HFFc6 (cell line): ENCODE measurements at places on chromosomes 6 and 20.

- DNase-seq: no peak
These were observed 24.6 kb downstream of the KDM1B start for GRCh38 chr6:18179770-18180356.

DNA sequence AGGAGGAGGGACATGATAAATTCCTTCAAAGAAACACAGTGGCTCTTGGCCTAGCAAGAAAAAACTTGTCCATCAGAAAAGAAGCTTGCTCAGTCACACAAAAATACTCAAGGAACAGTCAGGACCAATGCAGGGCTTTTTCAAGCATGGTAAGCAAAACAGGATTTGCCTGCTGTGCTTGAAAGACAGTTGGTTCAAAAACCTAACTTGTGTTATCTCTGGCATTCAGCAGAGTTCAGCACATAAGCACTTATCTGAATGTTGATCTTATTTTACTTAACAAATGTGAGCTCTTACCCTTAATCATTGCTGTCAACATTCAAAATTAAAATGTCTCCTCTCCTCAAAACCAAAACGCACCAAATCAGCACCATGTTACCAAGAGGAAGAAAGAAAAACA lies 38.3 kb downstream of the ATG5 start:
- DNase-seq: no peak

GRCh38 chr20:49326026-49326425 lies 48.2 kb upstream of the ZNFX1 start:
- peak; percentile 53 for DNase-seq

GRCh38 chr6:111242452-111242851 lies 155.1 kb downstream of the SLC16A10 start:
- DNase-seq: peak; percentile 72

GRCh38 chr6:107506145-107506544 lies 16.2 kb downstream of the SOBP start:
- no peak for DNase-seq

GRCh38 chr6:27517928-27518787 lies 45.3 kb upstream of the ZNF184 start:
- DNase-seq: no peak

DNA sequence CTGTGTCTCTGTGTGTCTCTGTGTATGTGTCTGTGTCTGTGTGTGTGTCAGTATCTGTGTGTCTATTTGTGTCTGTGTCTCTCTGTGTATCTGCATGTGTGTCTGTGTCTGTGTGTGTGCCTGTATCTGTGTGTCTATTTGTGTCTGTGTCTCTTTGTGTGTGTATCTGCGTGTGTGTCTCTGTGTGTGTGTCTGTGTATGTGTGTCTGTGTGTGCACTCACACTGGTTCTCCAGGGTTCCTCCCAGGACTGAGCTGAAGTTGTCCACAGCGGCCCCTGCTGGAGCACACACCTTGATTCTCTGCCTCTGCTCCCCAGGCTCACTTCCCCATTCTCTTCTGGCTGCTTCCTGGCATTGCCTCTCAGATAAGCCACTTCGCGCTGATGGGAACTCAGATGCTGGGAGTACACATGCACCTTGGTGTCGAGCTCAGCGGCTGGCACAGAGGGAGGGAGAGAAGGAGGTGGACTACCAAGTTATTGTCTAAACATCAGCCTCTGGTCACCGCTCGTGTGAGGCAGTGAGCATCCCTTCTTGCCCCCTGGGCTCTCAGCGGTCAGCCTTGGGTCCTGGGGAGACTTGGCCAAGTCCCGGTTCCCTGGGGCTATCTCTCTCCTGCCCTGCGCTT lies 104.9 kb upstream of the NXT1 start:
- DNase-seq: no peak

GRCh38 chr6:117502580-117502979 lies 20.1 kb downstream of the DCBLD1 start:
- no peak for DNase-seq

- peak; percentile 31 for DNase-seq
These were observed at the start of gene B4GALT5 for GRCh38 chr20:49713753-49714712. Gene B4GALT5, minus strand, starts transcription at chr20:49713878. Its CDS starts 188 bp downstream, at chr20:49713690.

- peak; percentile 56 for DNase-seq
These were observed 9.0 kb upstream of the PLCB4 start for GRCh38 chr20:9059931-9060330.

DNA sequence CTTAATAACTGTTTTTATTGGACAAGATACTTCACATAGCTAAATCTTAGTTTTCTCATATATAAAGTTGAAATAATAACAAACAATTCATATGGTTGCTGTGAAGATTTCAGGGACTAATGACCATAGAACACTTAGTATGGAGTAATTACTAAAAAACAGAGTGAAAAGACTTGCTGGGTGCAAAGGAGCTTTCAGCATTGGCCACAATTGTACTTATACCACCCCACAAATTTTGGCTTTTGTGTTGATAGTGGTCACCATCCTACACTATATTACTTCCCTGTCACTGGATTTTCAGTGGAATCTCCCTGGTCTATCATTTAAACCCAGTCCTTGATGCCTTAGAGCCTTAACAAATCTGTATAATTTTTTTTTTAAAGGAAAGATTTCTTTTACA lies 398.6 kb upstream of the EPHA7 start:
- no peak for DNase-seq

DNA sequence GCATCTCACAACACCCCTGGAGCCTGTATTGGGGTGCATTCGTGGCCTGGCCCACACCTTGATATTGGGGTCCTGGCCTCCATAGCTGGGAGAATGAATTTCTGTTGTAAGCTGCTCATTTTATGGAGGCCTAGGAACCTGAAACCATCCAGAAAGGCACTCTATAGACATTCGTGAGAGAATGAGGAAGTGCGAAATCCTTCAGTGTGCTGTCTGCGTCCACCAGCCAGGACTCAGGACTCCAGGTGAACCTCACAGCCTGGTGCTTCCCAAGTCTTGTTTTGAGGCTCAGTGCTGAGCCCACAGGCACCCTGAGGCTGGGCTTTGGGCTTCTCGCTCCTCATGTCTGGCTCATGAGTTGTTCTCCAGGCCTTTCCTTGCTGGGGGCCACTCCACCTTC lies 11.9 kb upstream of the RBBP8NL start:
- no peak for DNase-seq

GRCh38 chr20:11376420-11376819 lies 541.3 kb upstream of the BTBD3 start:
- no peak for DNase-seq

DNA sequence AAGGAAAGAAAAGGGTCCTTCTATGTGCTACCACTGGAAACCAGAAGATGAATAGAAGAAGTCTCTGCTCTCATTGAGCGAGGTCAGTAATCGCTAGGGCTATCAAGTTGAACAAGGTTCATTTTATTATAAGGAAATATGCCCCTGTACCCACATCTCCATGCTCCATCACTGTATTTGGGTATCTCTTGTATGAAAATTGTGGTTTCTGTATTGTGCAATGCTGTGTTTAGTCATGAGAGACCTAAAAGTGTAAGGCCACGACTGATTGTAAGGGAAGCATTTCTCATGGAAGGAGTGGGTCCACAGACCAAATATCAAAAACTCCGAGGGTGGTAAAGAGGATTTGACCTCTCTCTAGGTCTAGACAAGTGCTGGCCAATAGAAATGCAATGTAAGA lies 3.6 kb upstream of the HS3ST5 start:
- DNase-seq: no peak

GRCh38 chr6:167832497-167833395 lies 6.0 kb downstream of the AFDN start:
- no peak for DNase-seq

GRCh38 chr6:44663860-44664634 lies 276.5 kb downstream of the CDC5L start:
- DNase-seq: no peak

- DNase-seq: no peak
These were observed 236.6 kb downstream of the PLCB1 start for GRCh38 chr20:8368670-8369069.

DNA sequence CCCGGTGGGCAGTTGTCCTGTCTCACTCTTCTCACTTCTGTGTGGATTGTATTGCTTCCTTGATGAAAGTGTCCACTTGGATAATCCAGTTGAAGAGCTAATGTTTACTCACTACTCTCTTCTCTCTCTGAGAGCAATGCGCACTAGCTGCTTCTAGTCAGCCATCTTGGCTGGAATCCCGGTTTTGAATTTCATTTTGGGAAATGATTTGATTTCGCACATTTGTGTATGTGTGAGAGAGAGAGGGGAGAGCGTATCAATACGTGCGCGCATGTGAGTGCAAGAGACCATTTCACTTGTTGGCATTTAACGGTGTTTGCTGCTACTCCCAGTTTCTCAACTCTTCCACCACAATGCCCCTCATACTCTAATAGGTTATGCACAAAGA lies 67.8 kb downstream of the KLHL32 start:
- no peak for DNase-seq

GRCh38 chr6:21856456-21856825 lies 262.9 kb downstream of the SOX4 start:
- peak; percentile 67 for DNase-seq

GRCh38 chr6:43972913-43973300 lies 154.3 kb downstream of the MRPL14 start:
- DNase-seq: peak; percentile 85

DNA sequence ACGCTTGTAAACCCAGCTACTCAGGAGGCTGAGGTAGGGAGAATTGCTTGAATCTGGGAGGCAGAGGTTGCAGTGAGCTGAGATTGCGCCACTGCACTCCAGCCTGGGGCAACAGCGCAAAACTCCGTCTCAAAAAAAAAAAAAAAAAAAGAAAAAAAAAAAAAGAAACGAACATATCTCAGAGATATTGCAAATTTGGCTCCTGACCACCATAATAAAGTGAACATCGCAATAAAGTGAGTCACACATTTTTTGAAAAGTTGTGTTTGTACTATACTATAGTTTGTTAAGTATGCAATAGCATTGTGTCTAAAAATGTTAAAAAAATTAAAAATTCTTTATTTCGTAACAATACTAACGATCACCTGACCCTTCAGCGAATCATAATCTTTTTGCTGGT lies 13.3 kb downstream of the RSPH9 start:
- DNase-seq: no peak

DNA sequence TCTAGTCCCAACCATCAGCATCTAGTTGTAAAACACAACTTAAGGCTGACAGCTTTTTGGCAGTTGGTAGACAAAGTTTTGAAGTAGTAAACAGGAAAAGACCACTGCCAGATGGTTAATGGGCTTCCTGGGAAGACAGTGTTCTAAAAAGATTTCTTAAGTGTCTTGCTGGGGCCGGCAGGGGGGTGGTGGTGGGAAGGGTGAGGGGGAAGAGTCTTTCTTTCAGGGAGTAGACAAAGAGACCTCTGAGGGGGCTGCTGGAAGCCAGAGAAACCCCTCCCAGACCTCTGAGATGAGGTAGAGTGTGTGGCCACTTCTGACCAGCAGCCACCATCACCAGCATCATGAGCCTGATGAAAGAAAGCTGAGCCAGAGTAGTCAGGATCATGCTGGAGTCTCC lies 784.9 kb downstream of the TENT5A start:
- no peak for DNase-seq

- DNase-seq: no peak
These were observed 151.5 kb upstream of the LRFN2 start for GRCh38 chr6:40738551-40739193.

- DNase-seq: no peak
These were observed 398.9 kb upstream of the SULF2 start for GRCh38 chr20:48184229-48184628.

- no peak for DNase-seq
These were observed 59.4 kb downstream of the WDR27 start for GRCh38 chr6:169642455-169642854.

DNA sequence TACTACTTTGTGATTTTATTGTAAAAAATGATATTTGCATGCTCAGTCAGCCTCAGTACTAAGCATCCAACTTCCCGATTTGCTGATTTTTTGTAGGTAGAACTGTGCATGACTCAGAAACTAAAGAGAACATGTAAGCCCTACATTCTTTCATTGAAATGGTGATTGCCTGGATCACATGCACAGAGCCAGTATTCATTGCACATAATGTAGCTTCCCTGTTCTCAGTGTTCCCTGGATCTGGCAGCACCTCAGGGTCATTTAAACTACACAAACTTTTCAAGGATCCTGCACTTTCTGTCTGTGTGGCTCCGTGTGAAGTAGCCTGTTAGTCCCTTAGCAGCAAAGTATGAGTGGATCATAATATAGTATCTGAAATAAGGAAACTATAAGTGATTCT lies 422.9 kb upstream of the AGPAT4 start:
- DNase-seq: no peak

DNA sequence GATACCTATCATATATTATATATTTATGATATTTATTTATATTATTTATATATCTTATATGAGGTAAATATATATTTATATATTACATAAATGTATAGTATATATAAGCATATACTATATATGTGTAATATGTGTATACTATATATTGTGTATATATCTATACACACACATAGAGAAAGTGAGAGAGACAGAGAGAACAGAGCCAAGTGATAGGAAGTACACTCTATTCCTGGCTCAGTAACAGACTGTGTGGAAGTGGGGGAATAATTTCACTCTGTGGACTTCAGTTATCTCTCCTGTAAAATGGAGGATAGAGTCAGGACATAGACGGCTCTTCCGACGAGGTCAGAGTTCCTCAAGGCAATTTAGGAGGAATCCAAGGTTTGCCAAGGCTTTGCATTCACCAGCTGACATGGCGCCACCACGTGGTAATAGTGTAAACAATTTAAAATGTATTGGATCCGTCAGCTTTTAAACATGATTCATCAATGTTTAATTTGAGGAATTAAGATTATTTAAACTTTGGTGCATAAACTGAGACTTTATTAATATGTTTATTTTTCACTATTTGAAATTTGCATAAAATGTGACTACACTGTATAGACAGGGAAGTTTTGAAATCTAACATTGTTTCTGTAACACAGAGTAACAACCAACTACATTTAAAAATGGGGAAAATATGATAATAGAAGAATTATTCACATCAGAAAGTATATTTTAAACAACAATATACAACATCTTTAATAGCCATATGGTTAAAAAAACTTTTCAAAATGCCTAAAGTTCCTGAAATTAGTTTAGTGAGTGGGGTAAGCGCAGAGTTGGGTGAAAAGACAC lies 75.4 kb upstream of the TMEM244 start:
- peak; percentile 43 for DNase-seq

DNA sequence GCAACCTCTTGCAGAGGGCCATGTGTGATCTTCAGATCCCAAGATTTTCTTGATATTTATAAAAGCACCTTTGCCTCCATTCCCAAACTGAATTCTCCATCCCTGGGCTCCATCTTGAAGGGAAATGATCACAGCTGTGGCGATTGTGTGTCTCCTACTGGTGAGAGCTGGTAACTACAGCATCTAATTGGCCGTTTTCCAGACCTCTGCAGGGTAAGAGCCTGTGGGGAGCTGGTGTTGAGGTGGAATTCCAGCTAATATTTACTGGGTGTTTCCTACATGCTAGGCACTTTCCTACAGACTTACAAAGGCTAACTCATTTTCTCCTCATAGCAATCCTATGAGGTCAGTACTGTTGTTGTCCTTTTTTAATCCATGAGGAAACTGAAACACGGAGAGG lies 59.2 kb upstream of the FNDC1 start:
- DNase-seq: peak; percentile 63

- no peak for DNase-seq
These were observed 6.4 kb upstream of the LY86 start for GRCh38 chr6:6582131-6582530.
